ENCODE measurements at places on chromosomes 11 and 22.
A peak's percentile ranks its signal among the peaks of the same experiment; 100 is the strongest.

DNA sequence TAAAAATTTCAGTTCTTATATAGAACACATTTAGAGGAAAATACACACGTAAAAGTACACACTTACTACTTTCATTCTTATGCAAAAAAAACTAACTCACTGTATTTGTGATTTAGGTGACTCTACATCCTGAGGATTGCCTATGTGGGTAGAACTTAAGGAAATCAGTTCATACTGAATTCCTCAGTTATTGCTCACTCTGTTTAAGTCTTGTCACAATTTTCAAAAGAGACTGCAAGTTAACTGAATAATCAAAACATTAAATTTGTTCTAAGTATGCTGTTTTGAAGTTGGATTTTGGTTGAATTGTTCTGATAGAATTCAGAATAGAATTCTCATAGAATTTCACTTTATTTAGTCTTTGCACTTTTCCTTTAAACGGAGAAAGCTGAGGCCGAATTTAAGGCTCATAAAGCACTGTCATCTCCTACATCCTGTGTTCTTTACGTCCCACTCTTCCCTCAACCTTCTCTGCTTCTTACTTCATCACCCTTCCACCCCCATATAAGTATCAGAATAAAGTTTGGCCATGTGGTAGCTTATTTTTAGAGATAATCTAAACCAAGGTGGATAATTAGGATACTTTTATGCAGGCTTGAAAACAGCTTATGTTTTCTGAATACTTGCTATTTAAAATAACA lies 59.8 kb downstream of the APOL5 start:
- DNase-seq = no peak

DNA sequence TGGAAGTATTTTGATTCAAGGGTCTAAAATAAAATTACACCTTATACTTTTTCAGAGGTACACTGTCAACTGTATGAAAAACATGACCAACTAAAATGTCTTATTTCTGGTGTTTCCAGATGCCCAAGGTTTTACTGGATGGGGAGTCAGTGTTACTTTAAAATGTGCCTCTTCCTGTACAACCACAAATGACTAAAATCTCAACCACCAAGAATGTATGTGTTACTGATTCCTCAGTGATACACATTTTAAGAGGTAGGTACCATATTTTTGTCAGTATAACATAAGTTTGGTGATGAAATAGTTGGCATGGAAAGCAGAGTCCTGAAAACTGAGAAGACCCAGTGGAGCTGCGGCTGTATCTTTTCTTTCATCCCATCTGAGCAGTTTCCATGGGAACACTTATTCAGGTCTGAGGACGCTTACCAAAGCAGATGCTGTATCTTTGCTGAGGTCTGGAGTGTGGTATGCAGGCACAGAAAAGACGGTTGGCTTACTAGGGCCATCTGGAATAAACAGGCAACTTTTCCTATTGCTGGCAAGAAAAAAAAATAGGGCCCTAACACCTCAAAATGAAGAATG lies 21.2 kb upstream of the TP53AIP1 start:
- DNase-seq = no peak

- no peak for DNase-seq
Observed at GRCh38 chr22:42610186-42610585, 4.5 kb downstream of the POLDIP3 start.

DNA sequence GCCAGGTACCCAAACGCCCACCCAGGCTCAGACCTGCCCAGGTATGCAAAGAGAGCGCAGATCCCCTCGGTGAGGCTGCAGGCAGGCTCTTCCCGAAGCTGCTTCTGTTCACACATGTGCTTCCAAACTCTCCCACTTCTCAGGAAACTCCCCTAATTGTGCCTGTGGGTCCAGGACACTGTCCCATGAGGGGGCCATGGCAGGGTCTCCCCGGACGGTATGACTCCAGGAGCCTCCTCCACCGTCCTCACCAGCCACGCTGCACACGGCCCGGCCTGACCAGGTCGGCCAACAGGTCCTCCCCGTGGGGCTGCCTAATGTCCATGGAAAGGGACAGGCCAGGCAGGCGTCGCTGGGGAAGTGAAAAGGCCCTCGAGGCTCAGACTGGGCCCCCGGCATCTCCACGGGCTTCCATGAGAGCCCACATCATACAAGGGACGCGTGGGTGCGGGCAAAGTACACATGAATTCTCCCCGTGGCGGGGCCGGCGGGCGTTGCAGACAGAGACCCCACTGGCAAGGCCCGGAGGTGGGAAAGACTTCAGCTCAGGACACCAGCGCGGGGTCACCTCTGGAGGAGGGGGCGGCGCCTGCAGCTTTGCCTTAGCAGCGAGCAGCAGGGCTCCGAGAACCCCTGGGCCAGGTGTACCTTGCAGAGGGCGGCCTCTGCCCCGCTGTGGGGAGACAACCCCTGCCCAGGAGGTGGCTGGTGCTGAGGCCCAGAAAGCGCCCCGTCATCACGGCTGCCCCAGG lies 526.1 kb downstream of the BRD1 start:
- DNase-seq = peak; percentile 9

- DNase-seq = no peak
Observed at GRCh38 chr22:27799827-27800249, 1.7 kb downstream of the MN1 start.

DNA sequence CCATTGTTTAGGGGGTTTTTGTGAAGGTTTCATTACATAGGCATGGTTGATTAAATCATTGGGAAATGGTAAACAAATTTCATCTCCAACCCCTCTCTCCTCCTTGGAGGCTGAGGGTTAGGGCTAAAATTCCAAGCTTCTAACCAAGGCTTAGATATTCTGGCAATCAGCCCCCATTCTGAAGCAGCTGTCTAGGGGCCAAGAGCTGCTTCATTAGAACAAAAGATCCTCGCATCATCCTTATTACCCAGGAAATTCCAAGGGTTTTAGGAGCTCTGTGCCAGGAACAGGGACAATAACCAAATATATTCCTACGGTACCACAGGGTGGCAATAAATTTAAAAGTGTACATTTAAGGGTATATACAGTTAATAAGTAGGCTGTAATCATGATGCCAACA lies 22.5 kb upstream of the EED start:
- DNase-seq = no peak

- no peak for DNase-seq
Observed at GRCh38 chr22:24433001-24433827, 5.8 kb downstream of the ADORA2A start.

Measured in femur (tissue), 1 donor.